H1 (cell line): ENCODE measurements at places on chromosomes 5 and 9.

DNA sequence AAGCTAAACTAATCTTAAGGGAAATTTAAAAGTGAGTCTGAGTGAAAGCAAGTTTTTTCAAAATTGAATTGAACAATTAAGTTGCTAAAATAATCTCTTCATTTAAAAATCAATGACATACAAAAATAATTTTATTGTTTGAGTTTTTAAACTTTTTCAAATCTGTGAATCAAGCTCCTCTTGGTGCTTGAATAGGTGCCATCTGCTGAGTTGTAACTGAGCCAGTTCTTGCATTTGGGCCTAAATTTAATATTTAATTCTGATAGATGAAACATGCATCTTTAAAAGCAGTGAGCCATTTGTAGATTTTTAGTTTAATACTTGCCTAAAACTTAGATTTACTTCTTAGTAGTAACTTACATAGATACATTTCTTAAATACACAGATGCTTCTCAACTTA is 31.8 kb downstream of the SPATA31D1 start:
- DNase-seq, result no peak

DNA sequence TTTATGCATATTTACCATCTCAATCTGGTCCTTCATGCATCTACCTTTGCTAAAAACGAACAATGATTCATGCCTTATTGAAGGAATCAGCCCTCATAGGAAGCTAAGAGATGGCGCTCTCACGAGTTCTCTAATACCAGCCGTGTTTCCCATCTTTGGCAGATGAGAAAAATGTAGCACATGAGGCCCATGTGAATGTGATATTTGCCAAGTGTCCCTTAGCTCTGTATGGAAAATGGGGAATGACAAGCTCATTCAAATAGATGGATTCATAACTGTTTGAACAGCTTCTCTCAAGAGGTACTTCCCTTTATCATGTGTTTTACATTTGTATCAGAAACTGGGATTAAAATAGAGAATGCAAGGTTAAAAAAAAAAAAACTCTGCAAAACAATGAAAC is 66.1 kb downstream of the TTC39B start:
- DNase-seq, result no peak

- DNase-seq, result no peak
Observed at GRCh38 chr9:36913393-36914211, 120.5 kb downstream of the PAX5 start.

GRCh38 chr9:7342736-7343135 is 456.8 kb downstream of the DMAC1 start:
- DNase-seq, result no peak

GRCh38 chr5:14281746-14282181 is 138.6 kb downstream of the TRIO start:
- no peak for DNase-seq

DNA sequence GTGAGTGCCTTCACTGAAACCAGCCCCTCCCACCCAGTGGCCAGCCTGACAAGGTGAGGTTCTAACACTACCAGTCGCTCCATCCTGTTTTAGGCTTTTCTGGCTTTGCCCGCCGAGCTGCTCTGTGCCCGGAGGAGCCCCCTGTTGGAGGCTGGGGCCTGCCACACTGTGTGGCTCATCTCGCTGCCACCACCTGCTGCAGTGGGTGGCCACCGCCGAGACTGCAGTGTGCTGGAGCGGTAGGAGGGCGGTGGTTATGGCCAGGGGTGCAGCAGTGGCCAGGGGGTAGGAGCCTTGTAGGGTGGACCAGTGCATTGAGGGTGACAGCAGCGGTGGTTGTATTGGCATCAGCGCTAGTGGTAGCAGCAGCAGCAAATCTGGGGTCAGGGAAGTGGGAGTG is 74.7 kb upstream of the PCAT7 start:
- no peak for DNase-seq

- peak; percentile 86 for DNase-seq
Observed at GRCh38 chr5:72108202-72109061, 1.2 kb downstream of the MAP1B start.

DNA sequence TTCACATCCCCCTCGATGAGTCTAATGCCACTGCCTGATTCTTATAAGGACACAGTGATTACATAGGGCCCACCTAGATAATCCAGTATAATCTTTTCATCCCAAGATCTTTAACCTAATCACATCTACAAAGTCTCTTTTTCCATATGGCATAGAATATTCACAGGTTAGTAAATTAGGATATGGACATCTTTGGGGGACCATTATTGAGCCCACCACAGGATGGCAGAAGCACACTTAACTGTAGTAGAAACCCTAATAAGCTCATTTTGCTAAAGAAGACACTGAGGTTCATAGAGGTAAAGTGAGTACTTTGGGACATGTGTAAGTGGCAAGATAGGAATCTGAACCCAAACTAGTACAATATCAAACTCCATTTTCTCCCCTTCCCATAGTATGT is 38.9 kb downstream of the ASTN2 start:
- no peak for DNase-seq

DNA sequence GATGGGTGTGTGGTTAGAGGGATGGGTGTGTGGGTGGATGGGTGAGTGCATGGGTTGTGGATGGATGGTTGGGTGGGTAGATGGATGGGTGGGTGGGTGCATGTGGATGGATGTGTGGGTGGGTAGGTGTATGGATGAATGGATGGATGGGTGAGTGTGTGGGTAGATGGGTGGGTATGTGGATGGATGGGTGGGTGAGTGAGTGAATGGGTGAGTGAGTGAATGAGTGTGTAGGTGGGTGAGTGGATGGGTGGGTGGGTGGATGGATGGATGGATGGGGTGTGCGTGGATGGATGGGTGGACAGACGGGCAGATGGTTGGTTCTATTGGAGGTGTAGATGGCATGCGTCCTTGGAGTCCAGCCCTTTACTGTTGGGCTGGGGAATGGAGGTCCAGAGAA is 17.2 kb downstream of the STKLD1 start:
- DNase-seq, result no peak

- DNase-seq, result no peak
Observed at GRCh38 chr5:155193029-155193428, 179.5 kb downstream of the KIF4B start.

- no peak for DNase-seq
Observed at GRCh38 chr5:79663212-79663611, 26.4 kb upstream of the CMYA5 start.

DNA sequence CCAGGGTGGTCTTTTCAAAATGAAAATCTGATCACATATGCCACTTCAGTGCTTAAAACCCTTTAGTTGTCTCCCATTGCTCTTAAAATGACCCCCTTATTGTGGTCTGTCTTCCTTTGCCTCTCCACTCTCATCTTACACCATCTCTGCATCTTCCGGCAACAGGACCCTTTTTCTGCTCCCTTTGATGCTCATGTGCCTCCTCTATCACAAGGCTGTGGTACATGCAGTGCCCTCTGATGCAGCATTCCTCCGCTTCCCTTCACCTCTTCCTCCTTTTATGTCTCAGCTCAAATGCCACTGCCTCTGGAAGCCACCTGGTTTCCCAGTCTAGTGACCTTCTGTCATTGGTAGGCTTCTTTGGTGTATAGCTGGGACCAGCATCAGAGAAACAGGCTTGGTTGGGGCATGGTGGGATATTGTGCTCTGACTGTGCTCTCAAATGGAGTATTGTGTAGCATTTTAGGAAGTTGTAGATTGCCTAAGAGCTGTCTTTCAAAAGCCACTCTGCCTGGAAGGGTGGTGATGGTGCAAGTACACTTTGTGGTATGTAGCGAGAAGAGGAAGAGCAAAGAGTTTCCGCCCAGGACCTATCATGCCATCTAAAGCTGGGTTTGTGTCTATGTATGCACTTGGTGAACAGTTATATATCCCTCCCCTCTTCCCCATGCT is 28.1 kb downstream of the ARHGAP26 start:
- DNase-seq, result no peak

DNA sequence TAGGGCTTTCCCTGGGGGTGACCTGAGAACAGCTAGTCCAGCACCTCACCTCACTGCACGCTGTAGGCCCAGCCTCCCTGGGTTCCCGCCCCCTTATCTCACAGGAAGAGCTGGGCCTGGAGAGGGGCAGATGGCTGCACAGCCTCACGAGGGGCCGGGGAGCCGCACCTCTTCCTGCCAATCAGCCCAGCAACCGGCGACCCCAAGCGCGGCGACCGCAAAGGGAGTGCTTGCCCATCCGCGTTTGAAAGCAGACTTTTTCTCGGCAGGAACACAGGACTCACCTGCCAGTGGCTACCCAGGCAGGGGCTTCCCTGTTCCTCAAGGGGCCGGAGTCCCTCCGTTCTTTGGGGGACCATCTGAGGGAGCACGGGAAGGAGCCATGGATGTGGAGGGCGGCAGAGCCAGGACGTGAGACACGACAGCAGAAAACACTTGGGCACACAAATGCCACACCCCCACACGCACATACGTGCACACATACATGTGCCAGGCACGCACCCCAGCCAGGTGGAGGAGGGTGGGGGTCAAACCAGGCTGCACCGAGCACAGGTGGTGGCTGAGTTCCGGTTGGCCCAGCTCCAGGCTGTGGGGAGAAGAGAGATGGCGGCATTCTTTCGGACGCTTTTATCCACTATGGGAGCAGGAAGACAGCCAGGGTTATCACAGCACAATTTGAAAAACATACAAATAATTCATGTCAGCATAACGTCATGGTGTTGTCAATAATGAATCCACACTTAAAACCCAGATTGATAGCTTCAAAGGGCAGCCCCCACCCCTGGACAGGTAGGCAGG is 11.3 kb downstream of the TMEM250 start:
- no peak for DNase-seq

DNA sequence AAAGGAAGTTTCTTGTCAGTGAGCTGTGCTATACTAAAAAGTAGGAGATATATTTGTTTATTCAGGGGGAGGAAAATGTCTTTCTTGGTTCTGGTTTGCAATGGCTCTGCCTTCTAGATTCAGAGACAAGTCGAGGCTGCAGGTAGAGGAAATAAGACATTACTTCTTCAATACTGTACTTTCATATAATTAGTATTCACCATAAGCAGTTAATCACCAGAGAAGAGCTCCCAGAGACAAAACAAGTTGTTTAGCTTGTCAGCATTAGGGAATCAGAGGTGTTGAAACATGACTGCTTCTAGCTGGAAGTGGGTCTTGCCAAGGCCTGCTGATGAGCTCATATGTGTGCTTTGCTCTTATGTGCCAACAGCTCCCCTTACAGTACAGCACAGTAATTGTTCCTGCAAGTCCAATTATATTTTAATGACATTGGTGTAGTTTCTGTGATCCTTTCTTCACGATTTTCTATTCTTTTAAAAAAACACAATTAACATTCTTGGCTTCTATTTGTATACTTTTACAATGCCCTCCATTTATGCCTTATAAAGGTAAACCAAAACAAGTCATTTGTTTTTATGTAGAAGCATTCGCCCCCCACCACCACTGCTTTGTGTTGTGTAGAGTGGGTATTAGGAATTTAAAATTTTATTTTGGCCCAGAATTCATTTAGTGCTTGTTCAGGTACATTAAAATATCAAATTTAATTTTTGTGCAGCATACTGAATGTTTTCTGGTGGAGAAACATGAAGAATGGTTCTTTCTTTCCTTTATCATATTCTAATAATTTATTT is 112.2 kb downstream of the RPS23 start:
- DNase-seq, result peak; percentile 27

DNA sequence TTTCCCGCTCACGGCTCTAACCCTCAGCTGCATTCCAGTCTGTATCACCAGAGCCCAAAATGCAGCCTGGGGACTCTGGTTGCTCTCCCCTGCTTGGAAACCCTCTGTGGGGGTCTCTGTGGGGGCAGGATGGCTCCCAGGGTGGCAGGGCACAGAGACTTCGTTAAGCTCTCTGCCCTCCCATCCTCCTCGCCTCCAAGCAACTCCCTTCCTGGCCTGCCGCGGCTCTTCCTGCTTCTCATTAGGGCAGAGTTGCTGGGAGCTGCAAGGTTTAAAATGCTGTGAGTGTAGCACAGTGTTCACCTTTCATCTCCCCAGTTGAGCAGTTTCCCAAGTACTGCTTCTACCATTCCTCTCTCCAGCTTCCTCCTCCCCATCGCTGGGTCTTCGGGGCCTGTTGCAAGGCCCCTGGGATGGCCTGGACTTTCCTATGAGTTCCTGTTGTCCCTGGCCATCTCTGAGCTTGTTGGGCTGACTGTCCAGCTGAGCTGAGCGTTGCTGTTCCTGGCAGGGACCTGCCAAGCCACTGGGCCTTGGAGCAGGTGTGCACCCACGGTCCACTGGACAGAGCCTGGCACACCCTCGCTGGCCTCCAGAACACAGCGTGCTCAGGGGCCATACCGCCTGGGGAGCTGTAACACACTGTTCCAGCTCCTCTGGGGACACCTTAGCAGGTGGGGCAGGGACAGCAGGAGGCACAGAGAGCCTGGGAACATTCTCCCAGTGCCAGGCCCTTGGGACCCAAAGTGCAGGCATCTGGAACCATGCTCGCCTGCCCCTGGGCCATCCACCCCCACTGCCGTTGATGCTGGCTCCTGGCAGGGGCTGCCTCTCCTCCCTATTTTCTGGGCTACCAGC is 188.4 kb downstream of the C9orf50 start:
- DNase-seq, result no peak

- peak; percentile 23 for DNase-seq
Observed at GRCh38 chr5:122498163-122498562, 186.1 kb downstream of the SNCAIP start.

DNA sequence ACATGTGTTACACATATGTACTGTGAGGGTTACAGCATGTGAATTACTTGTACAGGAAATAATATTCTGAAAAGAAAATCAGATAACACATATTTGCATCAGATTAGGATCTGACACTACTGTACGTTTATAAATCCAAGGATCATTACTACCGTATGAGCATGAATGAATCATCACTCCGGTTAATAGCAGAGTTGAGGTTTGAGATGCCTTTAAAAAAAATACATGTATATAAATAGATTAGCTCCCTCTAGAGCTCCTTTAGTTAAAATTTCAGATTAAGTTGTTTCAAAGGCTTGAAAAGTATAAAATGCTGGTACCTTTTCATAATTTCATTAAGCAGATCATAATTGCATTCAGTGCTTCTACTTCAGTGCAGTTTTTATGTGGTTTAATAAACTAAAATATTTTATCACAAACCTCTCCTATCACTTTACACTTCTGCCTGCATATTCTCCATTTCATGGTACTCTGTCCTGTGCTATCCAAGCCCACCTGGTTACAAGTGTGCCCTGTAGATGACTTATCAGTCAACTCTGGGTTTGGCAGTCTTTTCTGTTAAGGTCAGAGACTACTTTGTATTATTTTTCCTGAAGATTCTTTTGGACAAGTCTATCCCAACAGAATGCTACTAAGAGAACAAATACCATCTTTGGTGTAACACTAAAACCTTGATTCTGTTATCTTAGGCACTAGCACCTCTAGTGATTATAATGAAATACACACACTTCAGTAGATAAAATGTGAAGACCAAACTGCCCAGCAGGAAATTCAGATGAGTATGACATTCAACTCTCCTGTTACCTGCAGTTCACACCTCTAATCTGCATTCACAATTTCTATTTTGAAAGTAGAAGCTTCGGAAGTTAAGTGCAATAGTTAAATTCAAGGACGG is 48.0 kb upstream of the POU5F2 start:
- no peak for DNase-seq

DNA sequence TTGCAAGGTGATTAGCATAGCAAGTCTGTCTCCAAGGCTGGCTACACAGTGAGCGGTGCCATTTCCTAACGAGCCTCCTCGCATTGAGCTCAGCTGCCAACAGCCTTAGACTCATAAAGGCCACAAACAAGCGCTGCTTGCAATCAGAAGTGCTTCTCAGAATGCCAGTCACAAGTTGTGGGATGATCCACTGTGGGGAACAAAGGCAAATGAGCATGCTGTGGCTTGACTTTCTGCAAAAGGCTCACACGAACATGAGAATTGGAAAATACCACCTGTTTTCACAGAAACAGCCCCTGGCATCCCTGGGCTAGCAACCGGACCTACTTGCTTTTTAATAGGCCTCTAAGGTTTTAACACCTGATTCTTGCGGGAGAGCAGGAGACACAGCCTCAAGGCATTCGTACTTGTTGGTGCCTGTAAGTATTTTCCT is 215.5 kb downstream of the FANCC start:
- DNase-seq, result no peak
